NCI-H510A treated with DMSO at 0.1 percent for 48 hours (cell line): ENCODE measurements at places on chromosomes 6 and 20.
A peak's percentile ranks its signal among the peaks of the same experiment; 100 is the strongest.

GRCh38 chr20:1950836-1951235 lies 43.0 kb downstream of the PDYN start:
- DNase-seq = no peak

DNA sequence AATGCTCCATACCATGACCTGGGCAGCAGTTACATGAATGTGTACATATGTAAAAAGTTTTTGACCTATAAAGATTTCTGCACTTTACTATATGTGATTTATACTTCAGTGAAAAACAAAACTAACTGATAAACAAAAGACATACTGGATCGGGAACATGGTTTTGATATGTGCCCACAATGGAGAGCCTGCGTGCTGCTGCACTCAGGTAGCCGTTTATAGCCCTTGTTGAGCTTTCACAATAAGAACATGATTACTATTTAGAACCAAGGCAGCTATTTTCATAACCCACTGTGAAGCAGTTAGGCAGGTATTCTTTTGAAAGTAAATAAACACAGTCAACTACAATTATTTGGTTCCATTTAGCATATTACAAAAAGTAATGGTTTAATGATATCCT lies 195.9 kb upstream of the RAB32 start:
- DNase-seq = no peak

DNA sequence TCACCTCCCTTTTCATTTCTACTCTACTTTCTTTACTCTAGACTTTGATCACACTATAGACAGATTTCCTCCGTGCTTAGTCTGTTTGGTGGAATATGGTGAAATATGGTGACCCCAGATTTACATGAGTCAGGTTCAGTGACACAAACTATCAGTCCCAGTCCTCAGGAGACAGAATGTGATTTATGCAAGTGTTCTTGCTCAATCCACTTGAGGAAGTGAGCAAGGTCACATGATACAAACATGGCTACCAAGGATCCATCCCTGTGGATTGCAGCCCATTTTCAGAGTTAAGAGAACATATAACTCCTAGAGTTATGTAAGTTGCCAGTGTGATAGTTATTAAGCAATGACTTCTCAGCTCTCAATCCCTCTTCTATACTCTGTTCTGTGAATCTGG lies 23.7 kb upstream of the TSHZ2 start:
- DNase-seq = no peak

DNA sequence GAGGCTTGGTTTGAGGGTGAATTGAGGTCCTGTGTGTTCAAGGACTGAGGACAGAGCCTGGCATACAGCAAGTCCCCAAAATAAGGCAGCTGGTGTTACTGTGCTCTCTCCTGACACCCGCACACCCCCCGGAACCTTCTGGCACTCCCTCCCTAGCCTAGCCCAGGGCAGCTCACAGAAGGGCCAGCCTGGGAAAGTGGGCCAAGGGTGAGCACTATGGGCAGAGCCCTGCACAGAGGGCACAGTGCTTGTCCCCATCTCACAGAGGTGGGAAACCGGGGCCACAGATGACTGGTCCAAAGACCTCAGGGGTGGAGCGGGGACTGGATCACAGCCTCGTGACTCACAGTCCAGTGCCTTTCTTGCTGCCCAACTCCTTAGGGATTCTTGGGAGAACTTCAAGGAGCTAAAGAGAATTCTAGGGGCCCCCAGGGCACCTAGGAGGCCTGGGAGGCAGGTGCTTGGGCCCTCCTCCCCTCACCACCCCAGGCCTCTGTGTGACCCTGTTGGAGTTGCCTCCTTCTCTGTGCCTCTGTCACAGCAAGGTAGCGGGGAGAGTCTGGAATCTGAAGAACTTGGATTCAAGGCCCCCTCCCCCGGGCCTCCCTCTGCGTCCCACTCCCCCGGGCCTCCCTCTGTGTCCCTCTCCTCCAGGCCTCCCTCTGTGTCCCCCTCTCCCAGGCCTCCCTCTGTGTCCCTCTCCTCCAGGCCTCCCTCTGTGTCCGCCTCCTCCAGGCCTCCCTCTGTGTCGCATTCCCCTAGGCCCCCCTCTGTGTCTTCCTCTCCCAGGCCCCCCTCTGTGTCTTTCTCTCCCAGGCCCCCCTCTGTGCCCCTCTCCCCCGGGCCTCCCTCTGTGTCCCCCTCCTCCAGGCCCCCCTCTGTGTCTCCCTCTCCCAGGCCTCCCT lies 13.5 kb downstream of the DLGAP4 start:
- DNase-seq = no peak

GRCh38 chr6:53504512-53504911 lies 40.4 kb downstream of the GCLC start:
- no peak for DNase-seq

DNA sequence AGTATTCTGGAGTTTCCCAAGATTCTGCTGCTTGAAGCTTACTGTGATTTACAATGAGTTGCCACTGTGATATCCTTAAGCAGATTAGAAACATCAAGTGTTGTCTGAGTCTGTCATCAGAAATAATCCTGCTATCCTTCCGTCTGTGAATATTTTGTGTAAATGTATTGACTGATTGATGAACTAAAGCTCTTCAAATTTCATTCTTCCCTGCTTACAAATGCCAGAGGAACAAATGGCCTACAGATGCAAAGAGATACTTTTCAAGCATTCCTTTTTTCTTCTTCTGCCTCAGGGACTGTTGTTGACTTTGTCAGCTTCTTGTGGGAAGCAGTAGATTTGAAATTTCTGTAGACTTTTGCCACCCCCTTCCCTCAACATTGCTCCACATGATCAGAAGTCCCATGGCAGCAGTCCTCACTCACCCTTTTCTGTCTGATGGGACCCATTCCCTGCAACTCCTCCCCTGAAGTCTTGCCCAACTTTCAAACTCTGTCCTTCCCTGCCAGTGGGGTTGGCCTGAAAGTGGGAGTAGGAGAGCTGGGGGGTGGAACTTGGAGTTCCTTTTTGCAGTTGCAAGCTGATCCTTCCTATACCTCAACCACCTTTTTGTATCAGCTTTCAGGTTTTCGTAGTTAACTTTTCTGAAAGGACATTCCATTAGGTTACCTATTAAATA lies 38.5 kb upstream of the MLIP start:
- no peak for DNase-seq

DNA sequence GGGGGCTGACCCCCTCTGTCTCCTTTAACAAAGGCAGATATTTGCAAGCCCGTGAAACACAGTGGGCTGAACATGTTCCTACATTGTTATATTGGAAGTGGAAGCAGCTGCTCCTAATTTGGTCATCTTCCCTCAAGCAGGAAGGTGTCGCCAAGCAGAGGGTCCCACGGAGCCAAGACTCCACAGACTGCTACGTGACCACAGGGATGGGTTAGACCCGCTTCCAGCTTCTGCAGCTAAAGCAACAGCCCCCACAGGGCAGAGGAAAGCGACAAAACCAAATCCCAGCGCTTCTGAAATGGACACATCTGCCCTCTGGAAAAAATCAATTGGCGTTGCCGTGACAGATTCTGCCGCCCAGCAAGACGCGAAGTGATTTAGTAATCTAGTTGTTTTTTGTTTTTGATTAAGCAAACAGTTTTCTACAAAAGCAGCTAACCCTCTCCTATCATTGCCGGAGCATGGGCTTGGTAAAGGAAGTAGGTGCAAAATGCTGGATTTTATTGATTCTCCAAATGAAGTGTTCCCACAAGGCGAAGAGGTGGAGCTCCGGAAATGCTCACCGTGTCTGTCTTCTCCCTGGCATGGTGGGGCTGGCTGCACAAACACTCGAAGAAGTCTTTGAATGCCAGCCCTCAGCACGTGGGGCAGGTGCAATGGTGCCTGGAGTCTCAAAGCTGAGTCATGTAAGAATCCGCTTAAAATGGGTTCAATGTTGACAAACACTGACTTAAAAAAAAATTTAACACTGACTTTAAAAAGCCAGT lies 79.4 kb upstream of the FRMD1 start:
- peak; percentile 66 for DNase-seq

- DNase-seq = peak; percentile 67
Observed at GRCh38 chr6:170553534-170554012, 466 bp upstream of the PSMB1 start.

GRCh38 chr6:44272999-44273566 lies 2.8 kb downstream of the TMEM151B start:
- no peak for DNase-seq

- DNase-seq = no peak
Observed at GRCh38 chr6:154352898-154353585, 3.6 kb downstream of the IPCEF1 start.

GRCh38 chr6:97110626-97111025 lies 172.4 kb downstream of the MMS22L start:
- no peak for DNase-seq

DNA sequence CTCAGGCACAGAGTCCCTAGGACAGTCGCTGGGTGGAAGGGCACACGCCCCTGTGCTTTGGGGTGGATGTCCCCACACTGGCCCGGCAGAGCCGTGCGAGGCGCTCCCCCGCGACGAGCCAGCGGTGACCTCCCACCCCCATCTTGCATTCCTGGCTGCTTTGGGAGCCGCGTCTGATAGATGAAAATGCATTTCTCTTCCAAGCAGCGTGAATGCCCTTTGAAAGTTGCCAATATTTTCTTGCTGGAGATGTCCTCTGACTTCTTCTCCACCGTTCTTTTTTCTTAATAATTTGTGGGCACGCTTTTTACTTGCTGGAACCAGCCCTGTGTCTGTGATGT lies 29.9 kb downstream of the COL20A1 start:
- no peak for DNase-seq

DNA sequence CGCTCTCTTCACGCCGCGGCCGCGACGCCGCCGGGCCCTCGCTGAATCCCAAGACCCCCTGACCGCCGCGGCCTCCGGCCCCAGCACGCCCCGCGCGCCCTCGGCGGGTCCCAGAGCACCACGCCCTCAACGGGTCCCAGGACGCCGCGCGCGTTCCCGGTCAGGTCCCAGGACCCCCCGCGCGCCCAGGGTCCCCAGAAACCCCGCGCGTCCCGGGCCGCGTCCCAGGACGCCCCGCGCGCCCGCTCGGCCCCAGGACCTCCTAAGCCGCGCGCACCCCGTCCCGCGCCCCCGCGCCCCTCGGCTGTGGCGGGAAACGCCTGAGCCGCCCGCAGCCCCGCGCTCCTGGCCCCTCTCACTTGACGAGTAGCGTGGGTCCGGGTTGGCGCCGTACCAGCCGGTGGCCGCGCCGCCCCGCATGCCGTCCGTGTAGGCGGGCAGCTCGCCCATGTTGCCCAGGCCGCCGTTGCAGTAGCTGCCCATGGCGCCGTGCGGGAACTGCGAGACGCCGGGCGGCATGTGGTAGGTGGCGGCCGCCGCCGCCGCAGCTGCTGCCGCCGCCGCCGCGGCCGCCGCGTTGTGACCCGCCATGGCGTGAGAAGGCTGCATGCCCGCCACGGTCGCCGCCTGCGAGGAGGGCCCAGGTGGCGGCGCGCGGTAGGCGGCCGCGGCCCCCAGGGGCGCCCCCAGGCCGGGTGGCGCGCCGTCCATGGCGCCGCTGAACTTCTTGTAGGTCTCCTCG lies 556 bp downstream of the NKX2-4 start:
- DNase-seq = peak; percentile 21

DNA sequence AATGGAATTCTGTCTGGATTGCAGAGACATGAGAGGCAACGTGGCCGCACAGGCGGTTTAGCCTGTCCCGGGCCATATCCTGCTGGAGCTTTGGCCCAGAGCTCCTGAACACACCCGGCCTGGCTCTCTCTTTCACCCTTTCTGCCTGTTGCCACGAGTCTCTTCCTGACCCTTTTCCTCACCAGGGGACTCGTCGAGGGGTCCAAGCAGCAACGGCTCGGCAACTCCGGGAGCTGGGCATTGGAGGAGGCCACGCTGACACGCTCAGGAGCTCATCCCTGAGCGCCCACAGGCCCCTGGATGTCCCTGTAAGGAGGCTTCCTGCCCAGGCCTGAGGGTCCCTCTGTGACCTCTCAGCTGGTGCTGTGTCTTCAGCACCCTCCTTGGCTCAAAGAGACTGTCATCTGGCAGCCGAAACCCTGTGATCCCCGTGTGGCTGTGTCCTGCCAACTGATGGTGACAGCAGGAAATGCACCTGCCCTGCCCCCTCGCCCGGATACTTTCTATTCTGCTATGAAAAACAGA lies 103.8 kb downstream of the RNASET2 start:
- no peak for DNase-seq

- no peak for DNase-seq
Observed at GRCh38 chr6:100103194-100103593, 109.2 kb upstream of the MCHR2 start.

DNA sequence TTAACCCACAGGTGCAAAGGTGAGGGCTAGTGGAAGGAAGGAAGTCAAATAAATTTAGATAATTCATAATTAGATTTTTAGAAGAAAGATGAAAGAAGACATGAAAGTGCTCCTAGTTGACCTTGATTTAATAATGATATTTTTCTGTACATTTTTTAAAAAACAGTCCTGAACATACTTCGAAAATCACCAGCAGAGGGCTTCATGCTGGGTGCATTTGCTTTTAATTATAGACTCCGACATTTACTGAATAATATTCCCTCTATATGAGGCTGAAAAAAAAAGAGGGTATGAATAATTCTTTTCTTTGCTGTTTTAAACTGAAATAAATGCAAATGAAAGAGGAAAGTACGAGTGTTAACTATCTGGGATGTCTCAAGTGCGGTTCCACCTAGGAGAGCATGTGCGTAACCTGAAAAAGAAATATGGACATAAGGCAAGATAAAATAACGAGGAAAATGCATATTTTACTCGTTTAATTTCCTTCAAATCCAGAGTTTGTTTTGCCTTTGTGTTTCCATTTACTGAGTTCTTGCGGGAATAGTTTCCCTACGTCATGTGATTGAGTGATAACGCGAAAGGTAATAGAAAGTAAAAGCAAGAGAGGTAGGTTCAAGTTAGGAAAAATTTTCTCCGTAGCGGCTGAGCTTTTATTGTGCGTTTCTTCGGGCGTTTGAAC lies 3.1 kb upstream of the TFAP2B start:
- no peak for DNase-seq

- DNase-seq = no peak
Observed at GRCh38 chr20:34175879-34176278, 63.8 kb upstream of the EIF2S2 start.

DNA sequence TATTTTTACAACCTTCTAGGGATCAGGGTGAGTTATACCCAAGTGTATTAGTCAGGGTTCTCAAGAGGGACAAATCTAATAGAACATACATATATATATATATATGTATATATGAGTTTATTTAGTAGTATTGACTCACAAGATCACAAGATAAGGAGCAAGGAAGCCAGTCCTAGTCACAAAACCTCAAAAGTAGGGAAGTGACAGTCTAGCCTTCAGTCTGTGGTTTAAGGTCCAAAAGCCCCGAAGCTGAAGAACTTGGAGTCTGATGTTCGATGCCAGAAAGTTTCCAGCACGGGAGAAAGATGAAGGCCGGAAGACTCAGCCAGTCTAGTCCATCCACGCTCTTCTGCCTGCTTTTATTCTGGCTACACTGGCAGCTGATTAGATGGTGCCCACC lies 632.7 kb upstream of the AGPAT4 start:
- no peak for DNase-seq
